ENCODE measurements at places on chromosomes 6 and 20.
A peak's percentile ranks its signal among the peaks of the same experiment; 100 is the strongest.

- H3K27me3 ChIP-seq, result no peaks in the 10 kb centered on the region
- no peak for DNase-seq
- no peak overlapping the region for H3K4me3 ChIP-seq
- H3K36me3 ChIP-seq, result peaks cover 23% of the 10 kb centered on the region
- H3K27ac ChIP-seq, result no peak overlapping the region
Measured at GRCh38 chr6:134962421-134962820, 12.5 kb upstream of the ALDH8A1 start.

DNA sequence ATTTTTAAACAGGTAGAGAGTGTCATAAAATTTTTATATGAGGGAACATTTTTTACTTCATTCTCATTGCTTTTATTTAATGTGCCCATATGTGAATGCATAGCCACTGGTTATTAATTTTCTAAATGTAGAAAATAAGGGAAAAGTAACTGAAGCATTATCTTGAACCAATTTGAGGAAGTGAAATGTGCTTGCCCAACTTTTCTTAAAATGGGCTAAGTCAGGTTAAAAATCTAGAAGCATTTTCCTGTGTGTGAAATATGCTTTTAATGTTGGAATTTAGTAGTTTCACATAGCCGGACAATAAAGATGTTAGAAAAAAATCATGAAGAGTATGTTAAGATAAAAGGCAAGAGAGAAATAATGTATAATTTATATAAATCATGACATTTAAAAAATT, 3.8 kb downstream of the SEC23B start:
- H3K27ac ChIP-seq, result no peak overlapping the region
- peaks cover 4% of the 10 kb centered on the region for H3K36me3 ChIP-seq
- DNase-seq, result no peak
- H3K4me1 ChIP-seq, result peaks cover 17% of the 10 kb centered on the region
- H3K4me3 ChIP-seq, result no peak overlapping the region
- H3K27me3 ChIP-seq, result no peaks in the 10 kb centered on the region

DNA sequence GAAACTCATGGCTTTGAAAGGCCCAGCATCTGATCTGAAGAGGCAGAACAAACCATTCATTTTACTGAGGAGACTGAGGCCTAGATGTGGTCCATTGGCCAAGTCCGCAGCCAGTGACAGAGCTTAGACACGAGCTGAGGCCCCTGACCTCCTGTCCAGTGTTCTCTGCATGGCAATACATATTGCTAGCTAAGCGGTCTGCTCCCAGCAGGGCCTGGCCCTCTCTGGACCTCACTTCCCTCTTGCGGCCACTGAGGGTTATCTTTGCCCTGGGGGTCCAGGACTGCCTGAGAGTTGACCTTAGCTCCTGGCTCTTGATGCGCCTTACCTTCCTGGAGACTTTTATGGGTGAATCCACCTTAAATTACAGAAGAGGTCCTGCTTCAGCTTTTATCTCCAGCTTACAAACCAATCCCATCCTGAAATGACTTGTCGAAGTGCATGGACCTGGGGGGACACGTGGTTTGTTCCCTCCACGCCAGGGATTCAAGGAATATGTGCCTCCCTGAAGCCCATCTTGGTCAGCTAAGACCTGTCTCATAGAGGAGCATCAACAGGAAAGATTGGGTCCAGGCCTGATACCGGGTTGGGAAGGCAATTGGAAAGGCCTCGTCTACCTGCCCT, 75.6 kb downstream of the CNBD2 start:
- H3K4me3 ChIP-seq, result no peak overlapping the region
- no peak for DNase-seq
- H3K27ac ChIP-seq, result no peak overlapping the region
- H3K4me1 ChIP-seq, result peaks cover 28% of the 10 kb centered on the region
- H3K27me3 ChIP-seq, result no peaks in the 10 kb centered on the region

- no peaks in the 10 kb centered on the region for H3K27me3 ChIP-seq
- no peak overlapping the region for H3K27ac ChIP-seq
- no peaks in the 10 kb centered on the region for H3K36me3 ChIP-seq
Measured at GRCh38 chr6:167978607-167979006, 18.9 kb upstream of the KIF25 start.

DNA sequence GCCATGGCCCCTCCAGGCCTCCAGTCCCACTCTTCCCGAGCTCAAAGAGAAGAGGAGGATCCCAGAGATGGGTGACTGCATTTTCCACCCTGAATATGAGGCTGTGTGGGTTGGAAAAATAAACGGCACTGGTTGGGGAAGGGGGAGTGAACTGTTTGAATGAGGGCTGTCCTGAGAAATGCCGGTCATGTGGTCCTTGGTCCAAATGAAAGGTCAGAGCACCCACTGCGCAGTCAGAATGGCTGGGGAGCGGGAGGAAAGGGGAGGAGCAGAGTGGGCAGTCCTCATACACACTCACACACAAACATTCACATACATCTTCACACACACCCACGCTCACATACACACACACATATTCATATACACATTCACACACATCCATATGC, 83.1 kb downstream of the MRPL14 start:
- no peak overlapping the region for H3K4me3 ChIP-seq
- H3K4me1 ChIP-seq, result peaks cover 51% of the 10 kb centered on the region
- peak overlapping the region; percentile 72 for H3K27ac ChIP-seq
- no peak for DNase-seq

DNA sequence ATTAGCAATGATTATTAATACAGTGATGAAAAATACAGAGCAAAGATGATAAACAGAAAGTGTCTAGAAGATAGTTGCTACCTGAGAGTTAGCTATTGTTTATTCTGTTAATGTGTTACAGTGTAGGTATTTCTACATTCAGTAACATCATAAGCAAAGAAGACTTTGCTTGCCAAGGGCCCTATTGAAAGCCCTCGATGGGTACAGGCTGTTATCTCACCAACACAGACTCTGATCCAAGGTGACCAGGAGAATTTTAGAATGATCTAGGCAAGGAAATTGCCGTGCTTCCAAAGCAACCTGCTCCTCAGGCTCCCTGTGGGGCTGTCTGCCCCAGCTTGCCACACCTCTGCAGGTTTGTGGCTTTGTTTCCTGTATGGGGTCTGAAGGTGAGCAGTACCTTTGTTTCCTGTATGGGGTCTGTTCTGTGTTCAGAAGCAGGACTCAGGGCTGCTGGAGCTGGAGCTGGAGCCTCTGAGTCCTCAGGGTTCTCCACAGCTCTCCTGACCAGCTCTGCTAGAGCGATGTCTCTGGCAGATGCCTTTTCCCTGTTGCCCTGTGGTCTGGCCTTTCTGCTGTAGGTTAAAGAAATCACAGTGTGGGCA, 32.5 kb downstream of the PHACTR3 start:
- no peak overlapping the region for H3K27ac ChIP-seq
- no peaks in the 10 kb centered on the region for H3K36me3 ChIP-seq
- DNase-seq, result peak; percentile 62
- H3K4me1 ChIP-seq, result no peaks in the 10 kb centered on the region
- no peaks in the 10 kb centered on the region for H3K27me3 ChIP-seq

DNA sequence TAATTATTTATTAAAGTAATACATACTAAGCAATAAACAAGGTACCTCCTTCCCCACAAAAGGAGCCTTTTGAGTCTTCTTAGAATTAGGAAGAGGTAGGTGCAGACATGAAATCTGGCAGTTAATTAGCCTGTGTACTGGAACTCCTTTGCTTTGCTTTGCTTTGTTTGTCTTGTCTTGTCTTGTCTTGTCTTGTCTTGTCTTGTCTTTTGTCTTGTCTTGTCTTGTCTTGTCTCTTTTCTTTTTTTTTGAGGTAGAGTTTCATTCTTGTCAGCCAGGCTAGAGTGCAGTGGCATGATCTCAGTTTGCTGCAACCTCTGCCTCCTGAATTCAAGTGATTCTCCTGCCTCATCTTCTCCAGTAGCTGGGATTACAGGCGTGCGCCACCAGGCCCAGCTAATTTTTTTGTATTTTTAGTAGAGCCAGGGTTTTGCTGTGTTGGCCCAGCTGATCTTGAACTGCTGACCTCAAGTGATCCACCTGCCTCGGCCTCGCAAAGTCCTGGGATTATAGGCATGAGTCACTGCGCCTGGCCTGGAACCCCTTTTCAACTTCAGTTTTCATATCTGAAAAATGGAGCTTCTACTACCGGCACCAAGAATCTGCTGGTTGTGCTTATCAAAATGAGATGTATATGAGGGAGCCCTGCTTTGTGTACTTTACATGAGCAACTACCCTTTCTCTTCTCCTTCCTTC, 301.2 kb downstream of the CDKAL1 start:
- no peak overlapping the region for H3K4me3 ChIP-seq
- no peaks in the 10 kb centered on the region for H3K4me1 ChIP-seq
- no peak overlapping the region for H3K27ac ChIP-seq
- DNase-seq, result no peak

DNA sequence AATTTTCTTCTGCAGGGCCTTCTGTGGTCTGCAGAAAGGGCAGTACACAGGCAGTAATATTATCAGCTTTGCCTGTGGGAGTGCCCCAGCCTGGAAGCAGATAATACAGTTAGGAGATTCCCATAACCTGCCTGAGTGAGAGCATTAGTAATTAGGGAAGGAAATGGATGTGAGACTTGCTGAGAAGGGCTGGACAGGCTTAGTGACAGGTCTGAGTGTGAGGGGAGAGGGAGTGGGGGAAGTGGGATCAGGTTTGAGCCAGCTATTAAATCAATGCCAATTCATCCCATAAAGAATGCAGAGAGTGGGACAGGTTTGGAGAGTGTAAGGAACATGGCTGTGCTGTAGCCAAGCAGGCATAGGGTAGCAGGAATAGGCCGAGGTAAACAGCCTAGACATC, 10.1 kb upstream of the CFAP206 start:
- no peaks in the 10 kb centered on the region for H3K36me3 ChIP-seq
- no peaks in the 10 kb centered on the region for H3K27me3 ChIP-seq
- no peaks in the 10 kb centered on the region for H3K4me1 ChIP-seq

GRCh38 chr20:1165941-1166340, 18.8 kb downstream of the TMEM74B start:
- no peak overlapping the region for H3K27ac ChIP-seq
- no peaks in the 10 kb centered on the region for H3K36me3 ChIP-seq
- no peaks in the 10 kb centered on the region for H3K27me3 ChIP-seq
- peak; percentile 65 for DNase-seq
- no peak overlapping the region for H3K4me3 ChIP-seq
- H3K4me1 ChIP-seq, result no peaks in the 10 kb centered on the region

DNA sequence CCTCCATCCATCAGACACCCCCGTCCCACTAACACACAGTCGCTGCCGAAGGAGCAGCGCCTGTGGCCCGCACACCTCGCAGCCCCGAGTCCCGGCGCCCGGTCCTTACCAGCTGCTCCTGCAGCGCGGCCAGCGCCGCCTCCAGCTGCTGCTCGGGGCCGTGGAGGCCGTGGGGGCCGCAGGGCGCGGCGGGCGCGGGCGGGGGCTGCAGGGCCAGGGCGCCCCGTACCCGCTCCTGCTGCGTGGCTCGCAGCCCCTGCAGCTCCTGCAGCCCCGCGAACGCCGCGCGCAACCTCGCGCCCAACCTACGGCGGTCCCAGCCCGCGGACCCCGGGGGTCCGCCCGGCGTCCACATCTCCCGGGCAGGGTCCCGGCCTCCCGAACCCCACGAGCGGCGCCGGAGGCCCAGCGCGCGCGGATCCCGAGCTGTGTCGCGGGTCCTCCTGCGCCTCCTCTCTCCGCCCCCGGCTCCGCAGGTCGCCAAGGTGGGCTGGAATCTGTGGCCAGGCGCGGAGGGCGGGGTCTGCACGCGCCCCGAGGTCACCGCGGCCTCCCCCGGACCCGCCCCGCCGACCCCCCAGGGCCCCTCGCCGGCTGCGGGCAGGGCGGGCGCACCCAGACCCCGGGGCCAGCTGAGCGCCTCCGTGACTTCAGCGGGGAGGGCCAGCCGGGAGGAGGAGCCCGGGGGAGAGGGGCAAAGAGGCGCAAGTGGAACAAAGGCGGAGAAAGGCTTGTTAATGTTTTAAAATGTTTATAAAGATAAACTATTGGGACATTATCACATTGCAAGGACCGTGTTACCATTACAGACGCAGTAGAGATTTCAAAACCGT, at the start of gene DACT2:
Gene DACT2, minus strand, starts transcription at position 499 of the 833 bp plus-strand sequence. Its CDS starts 144 bp downstream, at position 355.
- no peak for DNase-seq
- H3K27ac ChIP-seq, result no peak within 1 kb of the TSS
- peaks cover 9% of the 10 kb centered on the region for H3K4me1 ChIP-seq
- H3K36me3 ChIP-seq, result no peaks in the 10 kb centered on the region

- H3K27ac ChIP-seq, result no peak overlapping the region
- H3K4me1 ChIP-seq, result peaks cover 24% of the 10 kb centered on the region
- no peaks in the 10 kb centered on the region for H3K36me3 ChIP-seq
- no peaks in the 10 kb centered on the region for H3K27me3 ChIP-seq
- no peak overlapping the region for H3K4me3 ChIP-seq
- DNase-seq, result no peak
Measured at GRCh38 chr6:35262596-35262995, 3.1 kb downstream of the ZNF76 start.

- no peaks in the 10 kb centered on the region for H3K27me3 ChIP-seq
- peaks cover 10% of the 10 kb centered on the region for H3K4me1 ChIP-seq
- H3K4me3 ChIP-seq, result no peak overlapping the region
- H3K27ac ChIP-seq, result peak overlapping the region; percentile 36
- no peaks in the 10 kb centered on the region for H3K36me3 ChIP-seq
Measured at GRCh38 chr6:170269846-170270541, 20.9 kb downstream of the DLL1 start.

- no peak for DNase-seq
- H3K36me3 ChIP-seq, result no peaks in the 10 kb centered on the region
- peak overlapping the region; percentile 96 for H3K4me3 ChIP-seq
- peak overlapping the region; percentile 91 for H3K27ac ChIP-seq
- H3K27me3 ChIP-seq, result no peaks in the 10 kb centered on the region
- H3K4me1 ChIP-seq, result peaks cover 79% of the 10 kb centered on the region
Measured at GRCh38 chr20:37524859-37525708, 2.6 kb downstream of the BLCAP start.

DNA sequence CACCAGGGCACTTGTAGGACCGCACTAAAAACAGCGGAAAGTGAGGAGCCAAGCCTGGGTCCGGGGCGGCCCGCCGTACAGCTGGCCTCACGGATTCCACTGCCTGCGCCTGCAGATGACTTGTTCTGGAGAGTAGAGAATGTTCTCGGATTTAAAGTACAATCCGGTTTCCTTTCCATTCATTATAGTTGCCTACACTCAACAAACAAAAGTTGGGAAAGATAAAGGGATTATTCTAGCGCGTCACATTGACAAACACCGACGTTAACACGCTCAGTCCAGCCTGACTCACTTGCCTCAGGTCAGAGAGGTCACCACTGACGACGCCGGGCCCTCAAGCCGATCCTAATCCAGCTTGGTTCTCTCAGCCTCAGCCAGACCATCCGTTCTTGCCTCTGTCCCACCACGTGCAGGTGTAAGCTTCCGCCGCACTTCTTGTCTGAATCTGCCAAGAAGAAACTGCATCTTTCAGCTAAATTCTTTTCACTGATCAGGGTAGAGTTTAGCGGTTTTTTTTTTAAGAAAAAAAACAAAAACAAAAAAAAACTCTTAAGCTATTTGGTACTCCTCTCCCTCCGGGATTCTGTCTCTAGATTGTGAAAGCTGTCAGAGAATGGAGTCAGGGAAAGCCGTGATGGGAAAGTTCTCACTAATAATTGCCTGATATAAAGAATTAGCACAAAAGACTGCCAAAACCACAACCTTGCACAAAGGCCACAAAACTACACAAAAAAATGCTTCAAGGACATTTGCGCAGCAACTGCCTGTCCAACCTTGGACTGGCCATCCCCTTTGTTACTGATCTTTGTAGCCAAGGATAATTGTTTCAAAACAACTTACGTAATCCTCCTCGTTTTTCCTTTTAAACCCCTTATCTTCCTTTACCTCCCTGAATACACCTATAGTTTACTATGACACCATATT, 1.1 kb upstream of the PHF10 start:
- no peaks in the 10 kb centered on the region for H3K36me3 ChIP-seq
- peak; percentile 89 for DNase-seq
- H3K27me3 ChIP-seq, result no peaks in the 10 kb centered on the region

- no peaks in the 10 kb centered on the region for H3K4me1 ChIP-seq
- H3K27me3 ChIP-seq, result no peaks in the 10 kb centered on the region
- DNase-seq, result no peak
Measured at GRCh38 chr6:40054602-40055001, 120.3 kb upstream of the MOCS1 start.

All from vagina (tissue), 2 donors.